Ureter (tissue), 1 donor: ENCODE measurements at places on chromosomes 2 and 18. TPM values are rescaled to one million over a fixed set of nuclear protein-coding genes. Genes with fewer than 3 reads are reported as not detected.

Gene C2orf81
- 5.5 TPM for total RNA-seq

Gene CKAP2L
- 1.2 TPM for total RNA-seq

Gene ADCYAP1
- 0.18 TPM for total RNA-seq

DNA sequence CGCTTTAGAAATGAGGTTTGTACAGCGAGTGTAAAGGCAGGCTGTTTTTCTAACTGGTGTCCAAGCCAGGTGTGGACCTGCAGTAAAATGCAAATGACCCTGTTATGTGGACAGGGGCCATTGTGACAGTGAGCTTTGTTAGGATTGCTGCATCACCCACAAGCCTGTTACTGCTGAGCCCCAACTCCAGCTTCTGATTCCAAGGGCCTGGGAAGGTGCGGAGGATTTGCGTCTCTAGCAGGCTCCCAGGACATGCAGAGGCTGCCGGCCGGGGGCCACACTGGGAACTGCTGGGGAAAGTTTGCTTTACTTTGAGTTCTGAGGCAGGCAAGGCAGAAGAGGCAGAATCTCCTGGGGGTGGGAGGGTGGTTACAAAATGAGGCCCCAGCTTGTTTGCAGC is 164.1 kb downstream of the GLI2 start:
- no peak for DNase-seq

- no peak for DNase-seq
These were observed 98.3 kb downstream of the KLHL14 start for GRCh38 chr18:32674491-32674890.

- DNase-seq: no peak
These were observed 1390.5 kb upstream of the CELF4 start for GRCh38 chr18:38956068-38956467.

DNA sequence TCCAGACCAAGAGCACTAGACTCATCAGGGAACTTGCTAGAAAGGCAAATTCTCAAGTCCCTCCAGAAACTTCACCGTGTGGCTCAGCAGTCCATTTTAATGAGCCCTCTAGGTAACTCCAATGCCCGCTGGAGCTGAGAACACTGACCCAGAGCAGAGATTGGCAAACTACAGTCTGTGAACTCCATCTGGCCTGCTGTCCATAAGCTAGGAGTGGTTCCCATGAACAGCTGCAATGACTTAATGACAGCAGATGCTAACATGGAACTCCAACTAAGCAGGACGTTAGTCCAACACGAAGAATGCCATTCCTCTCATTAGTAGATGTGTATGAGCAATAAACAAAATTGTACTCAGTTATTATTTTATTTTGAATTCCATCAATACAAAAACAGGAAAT is 371.9 kb downstream of the STK39 start:
- DNase-seq: no peak

DNA sequence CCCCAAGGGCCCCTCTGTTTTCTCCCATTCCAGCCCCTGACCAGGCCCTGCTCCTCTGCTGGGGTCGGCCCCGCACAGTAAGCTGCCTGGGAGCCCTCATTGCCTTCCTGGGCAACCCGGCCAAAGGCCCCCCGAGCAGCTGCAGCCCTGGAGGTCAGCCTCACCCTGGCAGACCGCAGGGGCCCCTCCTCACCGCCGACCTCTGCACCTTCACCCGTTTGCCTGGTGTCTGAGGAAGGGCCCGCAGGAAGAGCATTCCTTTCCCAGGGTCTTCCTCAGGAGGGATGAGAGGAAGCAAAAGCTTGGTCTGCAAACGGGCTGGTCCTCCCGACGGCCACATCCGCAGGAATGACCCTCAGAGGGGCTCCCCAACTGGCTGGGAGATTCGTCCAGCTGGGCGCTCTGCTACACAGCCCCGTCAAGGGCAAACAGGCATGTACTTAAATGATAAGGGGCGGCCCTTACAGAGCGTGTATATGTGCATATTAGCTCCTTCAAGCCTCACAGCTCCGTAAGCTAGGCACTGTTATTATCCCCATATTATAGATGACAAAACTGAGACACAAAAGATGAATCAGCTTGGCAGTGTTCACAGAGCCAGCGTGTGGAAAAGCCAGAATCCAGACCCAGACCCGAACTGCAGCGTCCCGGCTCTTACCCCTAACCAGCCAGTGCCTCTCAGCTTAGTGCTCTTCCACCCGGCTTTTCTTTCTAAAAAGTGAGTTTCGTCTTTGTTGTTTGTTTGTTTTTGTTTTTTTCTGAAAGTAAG is 52.8 kb downstream of the SLC4A1AP start:
- DNase-seq: no peak
